ENCODE measurements at places on chromosomes 5 and 9.
A peak's percentile ranks its signal among the peaks of the same experiment; 100 is the strongest.

DNA sequence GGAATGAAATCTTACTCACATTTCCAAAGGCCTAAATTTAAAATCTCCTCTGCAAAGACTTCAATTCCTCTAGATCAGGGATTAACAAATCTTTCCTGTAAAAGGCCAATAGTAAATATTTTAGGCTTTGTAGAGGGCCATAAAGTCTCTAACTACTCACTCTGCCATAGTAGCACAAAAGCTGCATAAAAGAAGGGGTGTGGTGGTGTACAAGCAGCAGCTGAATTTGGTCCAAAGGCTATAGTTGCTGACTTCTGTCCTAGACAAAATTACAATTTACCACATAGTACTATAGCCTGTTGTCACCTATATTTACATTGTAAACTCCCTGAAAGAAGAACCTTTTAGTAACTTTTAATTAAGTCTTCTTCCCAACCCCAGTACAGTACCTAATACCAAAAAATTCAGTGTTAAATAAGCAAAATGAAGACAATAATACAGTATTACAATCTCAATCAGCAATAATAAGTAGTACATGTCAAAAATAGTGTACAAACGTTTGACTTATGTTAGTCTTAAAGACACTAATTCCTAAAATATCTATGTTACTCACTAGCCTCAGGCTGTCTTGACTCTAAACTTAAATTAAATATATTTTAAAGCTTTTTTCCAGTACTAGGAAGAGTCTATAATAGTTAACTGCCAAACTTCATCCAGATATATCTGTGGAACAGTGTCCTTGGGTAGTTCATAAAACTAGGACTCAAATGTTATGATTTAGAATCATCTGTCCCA, 6.9 kb downstream of the CETN3 start:
- DNase-seq: no peak

GRCh38 chr5:128905568-128906110, 59.6 kb upstream of the SLC27A6 start:
- peak; percentile 70 for DNase-seq

DNA sequence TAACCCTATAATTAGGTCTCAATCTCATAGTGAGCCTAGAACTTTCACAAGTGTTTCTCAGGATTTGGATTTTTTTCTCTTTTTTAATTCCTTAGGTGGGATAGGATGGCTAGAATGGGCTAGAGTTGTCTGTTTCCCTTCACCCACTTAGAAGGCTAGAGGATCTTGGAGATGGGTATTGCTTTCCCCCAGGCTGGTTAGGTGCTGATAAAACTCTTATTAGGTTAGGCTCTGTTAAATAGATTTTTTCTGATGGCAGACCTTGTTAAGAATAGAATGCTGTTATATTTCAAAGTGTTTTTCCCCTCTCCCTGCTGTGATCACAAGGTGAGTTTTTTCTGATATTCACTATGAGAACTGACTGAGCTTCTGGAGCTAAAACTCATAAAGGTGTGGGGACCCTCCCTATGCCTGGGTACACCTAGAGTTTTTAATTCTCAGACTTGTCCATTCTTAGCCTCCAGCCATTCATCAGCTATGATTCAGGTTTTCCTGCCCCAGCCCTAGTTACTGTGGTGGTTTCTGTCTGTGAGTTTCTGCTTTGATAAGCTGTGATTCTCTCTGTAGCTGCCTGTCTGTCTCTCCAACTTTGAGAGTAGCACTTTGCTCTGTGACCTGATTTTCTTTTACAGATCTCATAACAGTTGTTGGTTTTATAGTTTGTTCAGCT, 132.4 kb downstream of the HACD4 start:
- DNase-seq: no peak

- peak; percentile 88 for DNase-seq
Measured at GRCh38 chr5:669111-669841, 23.9 kb downstream of the TPPP start.

DNA sequence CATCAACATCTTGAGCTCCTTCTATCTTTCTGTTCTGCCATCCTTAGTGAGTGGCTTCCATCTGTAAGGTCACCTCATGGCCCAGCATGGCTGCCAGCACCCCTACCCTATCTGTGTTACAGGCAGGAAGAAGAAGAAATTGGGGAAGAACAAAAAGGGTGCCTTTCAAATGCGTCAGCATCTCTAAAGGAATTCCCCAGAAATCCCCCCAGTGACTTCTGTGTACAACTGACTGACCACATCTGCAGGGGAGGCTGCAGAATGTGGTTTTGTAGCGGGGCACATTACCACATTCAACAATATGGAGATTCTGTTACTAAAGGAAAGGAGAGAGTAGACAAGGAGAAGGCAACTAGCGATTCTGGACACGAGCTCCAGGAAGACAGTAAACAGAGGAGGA, 40.1 kb downstream of the ALG2 start:
- DNase-seq: no peak

DNA sequence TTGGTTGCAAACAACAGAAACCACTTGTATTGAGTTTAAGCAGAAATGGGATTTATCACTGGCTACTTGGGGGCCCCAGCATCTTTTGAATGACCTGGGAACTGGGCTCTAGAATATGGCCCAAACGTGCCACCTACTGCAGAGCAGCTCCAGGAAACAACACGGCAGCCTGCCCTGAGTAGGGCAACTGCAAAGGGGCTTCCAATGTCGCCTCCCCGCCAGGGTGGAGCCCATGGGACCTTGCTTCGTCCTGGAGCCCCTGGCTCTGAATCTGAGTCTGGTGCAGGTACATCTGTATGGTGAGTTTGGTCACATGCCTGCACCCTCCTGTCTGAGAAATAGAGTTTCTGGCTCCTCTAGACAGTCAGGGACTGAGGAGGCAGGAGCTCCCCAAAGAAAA, 38.6 kb downstream of the BOD1 start:
- no peak for DNase-seq

- DNase-seq: peak; percentile 64
Measured at GRCh38 chr5:132754947-132755346, 7.7 kb downstream of the CCNI2 start.

- DNase-seq: no peak
Measured at GRCh38 chr9:90251316-90251715, 391.3 kb downstream of the DIRAS2 start.

DNA sequence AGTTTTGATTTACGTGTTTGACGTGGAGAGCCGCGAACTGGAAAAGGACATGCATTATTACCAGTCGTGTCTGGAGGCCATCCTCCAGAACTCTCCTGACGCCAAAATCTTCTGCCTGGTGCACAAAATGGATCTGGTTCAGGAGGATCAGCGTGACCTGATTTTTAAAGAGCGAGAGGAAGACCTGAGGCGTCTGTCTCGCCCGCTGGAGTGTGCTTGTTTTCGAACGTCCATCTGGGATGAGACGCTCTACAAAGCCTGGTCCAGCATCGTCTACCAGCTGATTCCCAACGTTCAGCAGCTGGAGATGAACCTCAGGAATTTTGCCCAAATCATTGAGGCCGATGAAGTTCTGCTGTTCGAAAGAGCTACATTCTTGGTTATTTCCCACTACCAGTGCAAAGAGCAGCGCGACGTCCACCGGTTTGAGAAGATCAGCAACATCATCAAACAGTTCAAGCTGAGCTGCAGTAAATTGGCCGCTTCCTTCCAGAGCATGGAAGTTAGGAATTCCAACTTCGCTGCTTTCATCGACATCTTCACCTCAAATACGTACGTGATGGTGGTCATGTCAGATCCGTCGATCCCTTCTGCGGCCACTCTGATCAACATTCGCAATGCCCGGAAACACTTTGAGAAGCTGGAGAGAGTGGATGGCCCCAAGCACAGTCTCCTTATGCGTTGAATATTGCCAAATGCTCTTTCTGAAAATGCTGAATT, 850 bp downstream of the RRAGA start:
- DNase-seq: peak; percentile 65

DNA sequence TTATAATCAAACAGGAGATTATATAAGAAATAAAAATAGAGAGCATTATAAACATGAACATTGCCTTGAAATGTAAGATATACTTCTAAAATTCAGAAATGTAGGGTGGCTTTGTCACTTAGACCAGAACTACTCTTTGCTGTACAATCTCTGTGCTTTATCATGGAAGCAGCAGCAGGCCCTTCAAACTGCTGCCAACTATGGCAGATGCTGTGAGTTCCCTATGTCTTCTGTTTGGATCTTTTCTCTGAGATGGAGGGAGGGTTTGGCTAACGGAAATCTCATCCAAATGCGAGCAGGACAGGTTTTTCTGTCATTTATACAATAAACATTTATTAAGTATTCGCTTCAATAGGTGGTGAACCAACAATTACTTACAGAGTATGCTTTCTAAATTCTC, 34.8 kb upstream of the RICTOR start:
- DNase-seq: no peak

DNA sequence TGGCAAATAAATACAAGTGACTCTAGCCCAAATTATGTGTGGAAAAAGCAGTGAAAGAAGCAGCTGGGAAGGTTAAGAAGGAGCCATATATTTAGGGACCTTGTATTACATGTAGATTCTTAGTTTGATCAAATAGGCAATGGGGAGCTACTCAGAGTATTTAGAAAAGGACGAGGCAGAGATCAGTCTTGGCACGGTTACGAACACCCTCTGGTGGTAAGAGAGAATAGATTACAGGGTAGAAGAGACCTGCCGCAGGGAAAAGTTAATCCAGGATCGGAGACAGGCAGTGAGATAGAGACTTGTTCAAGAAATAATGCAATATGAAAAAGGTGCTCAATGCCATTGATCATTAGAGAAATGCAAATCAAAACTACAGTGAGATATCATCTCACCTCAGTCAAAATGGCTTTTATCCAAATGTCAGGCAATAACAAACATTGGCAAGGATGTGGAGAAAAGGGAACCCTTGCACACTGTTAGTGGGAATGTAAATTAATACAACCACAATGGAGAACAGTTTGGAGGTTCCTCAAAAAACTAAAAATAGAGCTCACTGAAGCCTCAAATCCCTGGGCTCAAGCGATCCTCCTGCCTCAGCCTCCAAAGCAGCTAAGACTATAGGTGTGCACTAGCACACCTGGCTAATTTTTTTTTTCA, 12.0 kb downstream of the INIP start:
- peak; percentile 68 for DNase-seq

GRCh38 chr5:40736103-40736875, 19.5 kb downstream of the TTC33 start:
- no peak for DNase-seq

DNA sequence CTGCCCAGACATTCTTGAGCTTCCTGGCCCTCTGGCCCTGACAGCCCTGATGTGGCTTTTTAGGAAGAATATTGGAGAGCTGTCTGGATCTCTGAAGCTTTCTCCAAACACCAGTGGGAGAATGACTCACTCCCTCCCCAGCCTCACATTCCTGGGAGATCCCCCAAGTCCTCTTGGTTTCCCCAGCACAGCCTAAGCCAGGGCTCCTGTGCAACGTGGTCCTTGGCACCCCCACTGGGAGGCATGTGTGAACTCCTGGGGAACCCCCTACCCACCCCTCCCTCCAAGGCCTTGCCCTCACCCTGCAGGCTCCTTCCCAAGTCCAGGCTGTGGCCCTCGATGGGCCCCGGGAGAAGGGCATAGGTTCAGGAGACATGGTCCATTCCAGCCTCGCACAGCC, 12.7 kb downstream of the GLIPR2 start:
- no peak for DNase-seq

DNA sequence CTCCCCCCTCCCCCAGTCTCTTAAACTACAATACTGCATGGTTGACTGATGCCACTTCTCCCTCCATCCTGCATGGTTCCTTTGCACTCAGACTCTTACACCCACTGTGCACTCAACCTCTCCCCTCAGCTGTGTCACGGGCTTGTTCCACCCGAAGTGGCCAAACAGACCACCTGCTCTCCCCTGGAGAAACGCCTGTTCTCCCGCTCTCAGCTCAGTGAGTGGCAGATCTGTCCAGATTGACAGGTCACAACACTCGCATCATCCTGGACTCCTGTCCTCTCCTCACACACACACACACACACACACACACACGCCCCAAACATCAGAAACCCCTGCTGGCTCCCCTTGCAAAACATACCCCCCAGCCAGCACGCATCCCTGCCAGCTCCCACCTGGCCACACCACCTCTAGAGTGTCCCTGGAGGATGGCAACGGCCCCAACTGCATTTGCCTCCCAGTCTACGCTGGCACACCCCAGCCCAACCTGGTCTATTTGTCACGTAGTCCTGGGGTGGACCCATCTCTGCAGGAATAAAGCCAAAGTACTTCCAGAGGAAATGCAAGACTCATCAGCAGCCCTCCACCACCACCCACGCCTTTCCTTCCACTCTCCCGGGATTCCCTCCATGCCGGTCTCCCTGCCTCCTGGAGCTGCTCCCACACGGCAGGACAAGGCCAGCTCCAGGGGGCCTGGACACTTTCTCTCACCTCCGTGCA, 2.9 kb downstream of the OR2V1 start:
- no peak for DNase-seq

- no peak for DNase-seq
Measured at GRCh38 chr5:179294131-179294780, 51.0 kb downstream of the ADAMTS2 start.

GRCh38 chr9:94802251-94802650, 75.8 kb downstream of the AOPEP start:
- peak; percentile 8 for DNase-seq

DNA sequence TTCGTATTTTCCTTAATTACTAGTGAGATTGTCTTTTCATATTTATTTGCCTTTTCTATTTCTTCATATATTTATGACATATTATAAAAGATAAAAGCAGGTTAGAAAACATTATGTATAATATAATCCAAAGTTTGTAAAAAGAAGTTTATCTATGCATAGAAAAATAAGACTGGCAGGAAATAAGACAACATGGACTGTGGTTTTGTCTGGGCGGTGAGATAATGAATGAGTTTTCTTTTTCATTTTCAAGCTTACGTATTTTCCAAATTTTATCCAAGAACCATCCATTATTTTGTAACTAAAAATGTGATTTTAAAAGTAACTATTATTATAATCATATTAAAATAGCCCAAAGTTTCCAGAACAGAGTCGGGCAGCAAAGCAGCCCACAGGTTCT, 109.8 kb upstream of the MVB12B start:
- no peak for DNase-seq

DNA sequence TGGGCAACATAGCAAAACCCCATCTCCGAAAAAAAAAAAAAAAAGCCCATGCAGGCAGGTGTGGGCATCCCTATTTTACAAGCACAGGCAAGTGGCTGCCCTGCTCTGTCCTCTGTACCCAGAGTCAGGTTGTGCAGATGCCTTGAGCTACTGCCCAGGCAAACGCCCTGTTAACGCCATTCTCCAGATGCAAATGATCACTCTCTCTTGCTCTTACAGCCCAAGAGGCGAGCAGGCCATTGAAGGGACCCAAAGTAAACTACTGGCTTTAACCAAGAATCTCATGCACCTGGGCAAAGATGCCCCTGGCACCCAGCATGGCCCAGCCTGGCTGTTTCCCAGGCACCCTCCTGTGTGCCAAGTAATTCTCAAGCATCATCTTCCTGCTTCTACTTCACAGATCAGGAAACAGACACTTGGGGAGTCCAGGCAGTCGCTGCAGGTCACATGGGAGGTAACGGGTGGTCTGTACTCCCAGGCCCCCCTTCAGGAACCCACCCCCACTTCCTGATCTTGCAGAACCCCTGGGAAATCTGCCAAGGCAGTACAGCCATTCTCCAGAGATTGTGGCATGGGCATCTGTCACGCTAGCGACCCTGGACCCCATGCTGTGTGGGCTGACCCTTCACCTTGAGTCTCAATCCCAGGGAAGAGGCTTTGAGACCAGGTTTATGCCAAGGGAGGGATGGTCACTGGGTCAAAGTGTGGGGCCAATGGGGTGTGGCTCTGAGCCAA, 14.2 kb downstream of the EEIG1 start:
- DNase-seq: no peak

GRCh38 chr5:173229966-173230689, 4.9 kb downstream of the NKX2-5 start:
- DNase-seq: no peak

Measured in endodermal cell (in vitro differentiated cells).